ENCODE measurements at places on chromosomes 2 and 18.

- DNase-seq, result no peak
Observed at GRCh38 chr18:50218432-50219197, 23.7 kb upstream of the MYO5B start.

- DNase-seq, result no peak
Observed at GRCh38 chr18:3340682-3341097, 78.8 kb downstream of the MYL12B start.

- no peak for DNase-seq
Observed at GRCh38 chr2:186887107-186888090, 38.4 kb upstream of the ZSWIM2 start.

DNA sequence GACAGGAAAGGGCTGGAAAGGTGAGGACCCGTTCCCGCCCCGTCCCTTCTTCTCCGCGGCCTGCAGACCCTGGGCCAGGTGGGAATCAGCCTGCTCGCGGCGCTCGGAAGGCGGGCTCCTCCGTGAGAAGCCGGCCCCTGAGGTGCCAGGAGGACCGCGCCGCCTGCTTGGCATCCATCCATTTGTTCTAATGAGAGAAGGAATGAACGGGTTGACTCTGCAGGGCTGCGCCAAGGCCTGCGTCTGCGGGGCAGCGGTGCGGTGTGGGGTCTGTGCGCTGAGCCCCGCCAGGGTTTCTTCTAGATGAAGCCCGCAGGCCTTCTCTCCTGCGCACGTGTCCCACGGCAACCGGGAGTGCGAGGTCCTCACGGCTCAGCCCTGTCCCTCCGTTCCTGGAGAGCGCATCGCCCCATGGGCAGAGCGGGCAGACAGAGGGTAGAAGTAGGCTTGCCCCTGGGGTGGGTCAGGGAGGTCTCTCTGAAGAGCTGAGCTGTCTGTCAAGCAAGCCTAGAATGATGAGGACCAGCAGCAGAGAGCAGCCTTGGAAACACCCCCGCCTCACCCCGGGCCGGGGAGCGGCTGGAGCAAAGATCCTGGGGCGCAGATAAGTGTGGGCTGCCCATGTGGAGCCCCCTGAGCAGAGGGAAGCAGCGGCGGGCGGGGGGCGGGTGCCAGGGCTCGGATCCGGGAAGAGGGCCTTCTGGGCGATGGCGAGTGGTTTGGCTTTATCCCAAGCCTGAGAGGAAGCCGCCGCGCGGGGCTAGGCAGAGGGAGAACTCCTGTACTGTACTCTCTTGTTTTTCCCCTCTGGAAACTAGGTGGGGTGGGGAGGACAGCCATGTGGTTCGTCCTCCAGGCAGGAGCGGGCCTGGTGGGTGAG, 27.9 kb upstream of the HS6ST1 start:
- no peak for DNase-seq

DNA sequence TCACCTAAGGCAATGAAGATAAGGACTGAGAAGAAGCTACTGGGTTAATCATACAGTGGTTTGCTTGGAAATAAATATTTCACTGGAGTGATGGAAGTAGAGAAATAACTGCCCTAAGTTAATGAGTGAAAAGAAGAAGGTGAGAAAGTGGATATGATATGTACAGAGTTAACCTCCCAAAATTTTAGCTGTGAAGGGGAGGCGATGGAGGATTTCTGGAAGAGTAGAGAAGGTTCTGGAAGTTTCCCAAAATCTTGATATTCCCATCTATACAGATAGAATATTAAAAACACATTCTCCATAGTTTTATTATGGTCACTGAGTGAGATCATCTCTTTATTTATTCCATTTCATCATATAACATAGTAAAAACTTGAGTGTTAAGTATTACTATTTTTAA, 296.6 kb upstream of the RGPD4 start:
- no peak for DNase-seq

GRCh38 chr2:64035072-64035942, 16.1 kb upstream of the VPS54 start:
- no peak for DNase-seq

DNA sequence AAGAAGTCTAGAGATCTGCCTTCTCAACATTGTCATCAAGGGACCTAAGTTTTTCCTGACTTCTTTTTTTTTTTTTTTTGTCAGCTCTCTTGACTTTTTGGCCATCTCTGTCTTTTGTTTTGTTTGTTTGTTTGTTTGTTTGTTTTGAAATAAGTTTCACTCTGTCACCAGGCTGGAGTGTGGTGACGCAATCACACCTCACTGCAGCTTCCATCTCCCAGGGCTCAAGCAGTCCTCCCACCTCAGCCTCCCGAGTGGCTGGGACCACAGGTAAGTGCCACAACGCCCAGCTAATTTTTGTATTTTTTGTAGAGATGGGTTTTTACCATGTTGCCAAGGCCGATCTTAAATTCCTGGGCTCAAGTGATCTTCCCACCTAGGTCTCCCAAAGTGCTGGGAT, 5.6 kb upstream of the PUS10 start:
- no peak for DNase-seq

DNA sequence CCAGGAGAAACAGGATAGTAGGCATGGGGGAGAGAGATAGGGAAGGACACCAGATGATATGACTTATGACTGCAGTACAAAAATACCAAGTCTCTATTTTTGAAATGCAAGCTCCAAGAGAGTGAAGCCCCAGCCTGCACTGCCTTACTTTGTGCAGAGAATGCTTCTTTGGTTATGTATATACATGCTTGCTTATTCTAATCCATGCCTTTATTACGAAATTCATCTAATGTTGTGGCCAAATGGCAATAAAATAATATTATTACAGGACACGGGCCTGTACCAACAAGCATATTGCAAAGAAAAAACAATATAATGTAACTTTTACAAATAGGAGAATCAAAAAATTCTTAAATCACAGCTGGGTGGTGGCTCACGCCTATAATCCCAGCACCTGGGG, 110.8 kb downstream of the BCL11A start:
- no peak for DNase-seq

DNA sequence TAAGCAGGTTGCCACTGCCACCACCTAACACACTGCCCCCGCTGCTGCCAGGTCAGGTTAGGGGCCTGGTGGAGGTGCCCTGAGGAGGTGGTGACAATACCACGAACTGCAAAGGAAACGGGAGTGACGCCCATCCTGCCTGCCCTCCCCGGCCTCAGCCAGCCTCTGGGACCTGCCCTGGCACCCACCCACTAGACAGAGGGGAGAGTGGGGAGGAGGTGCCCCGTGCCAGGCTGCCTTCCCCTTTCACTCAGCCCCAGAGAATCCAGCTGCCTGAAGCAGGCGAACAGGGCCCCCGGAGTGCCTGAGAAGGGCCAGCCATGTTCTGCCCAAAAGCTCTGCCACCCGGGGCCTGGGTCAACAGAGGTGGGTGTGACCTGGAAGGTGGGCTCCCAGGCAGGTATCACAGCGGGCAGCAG, 44.5 kb upstream of the FOSL2 start:
- peak; percentile 15 for DNase-seq

DNA sequence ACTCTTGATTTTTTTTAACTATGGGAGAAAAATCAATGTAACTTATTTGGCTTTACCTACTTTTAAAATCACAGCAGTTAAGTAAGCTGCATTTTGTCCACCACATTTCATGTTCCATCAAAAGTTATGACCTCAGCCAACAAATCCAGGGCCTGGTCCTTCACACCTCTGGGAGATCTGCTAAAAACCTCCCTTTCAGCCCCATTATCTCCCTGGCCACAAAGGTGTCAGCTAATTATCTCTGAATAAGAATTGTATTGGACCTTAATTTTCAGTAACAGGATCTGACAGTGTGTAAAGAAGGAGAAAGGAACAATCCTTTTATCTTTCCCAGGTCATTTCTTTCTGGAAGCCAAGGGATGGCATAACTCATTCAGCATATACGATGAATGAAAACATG, 359.3 kb downstream of the TMEM182 start:
- no peak for DNase-seq

DNA sequence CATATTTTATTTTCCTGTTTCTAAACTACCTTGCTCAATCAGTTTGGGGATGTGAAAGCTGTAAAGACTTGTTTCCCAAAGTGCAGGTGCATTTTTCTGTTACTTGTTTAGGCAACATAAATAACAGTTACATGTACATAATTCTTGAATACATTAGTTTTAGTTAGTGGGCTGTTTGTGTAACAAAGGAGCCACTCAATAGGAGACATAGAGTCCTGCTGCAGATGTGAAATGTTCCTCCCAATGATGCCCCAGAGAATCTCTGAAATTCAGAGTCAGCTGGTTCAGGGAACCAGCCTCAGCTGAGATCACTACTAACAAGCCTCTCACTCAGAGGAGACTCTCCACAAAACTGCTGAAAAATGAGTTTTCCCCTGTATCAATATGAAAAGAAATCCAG, 91.5 kb upstream of the TWSG1 start:
- no peak for DNase-seq

DNA sequence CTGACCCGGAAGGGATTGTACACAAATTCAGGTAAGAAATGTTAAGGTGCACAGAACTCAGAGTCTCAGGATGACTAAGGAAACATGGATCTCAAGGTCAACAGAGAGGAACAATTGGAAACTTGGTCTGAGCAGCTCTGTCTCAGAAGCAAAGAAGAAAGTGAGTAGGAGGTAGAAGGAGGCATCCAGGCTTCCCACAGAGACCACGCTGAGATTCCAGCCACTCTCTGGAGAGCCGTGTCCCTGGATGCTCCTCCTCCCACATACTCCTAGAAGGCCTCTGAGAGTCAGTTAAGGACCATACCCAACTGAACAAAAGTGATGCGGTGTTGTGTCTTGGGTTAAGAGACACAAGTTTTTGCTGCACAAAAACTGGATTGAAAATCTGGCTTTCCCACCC, 8.6 kb upstream of the PLB1 start:
- no peak for DNase-seq

DNA sequence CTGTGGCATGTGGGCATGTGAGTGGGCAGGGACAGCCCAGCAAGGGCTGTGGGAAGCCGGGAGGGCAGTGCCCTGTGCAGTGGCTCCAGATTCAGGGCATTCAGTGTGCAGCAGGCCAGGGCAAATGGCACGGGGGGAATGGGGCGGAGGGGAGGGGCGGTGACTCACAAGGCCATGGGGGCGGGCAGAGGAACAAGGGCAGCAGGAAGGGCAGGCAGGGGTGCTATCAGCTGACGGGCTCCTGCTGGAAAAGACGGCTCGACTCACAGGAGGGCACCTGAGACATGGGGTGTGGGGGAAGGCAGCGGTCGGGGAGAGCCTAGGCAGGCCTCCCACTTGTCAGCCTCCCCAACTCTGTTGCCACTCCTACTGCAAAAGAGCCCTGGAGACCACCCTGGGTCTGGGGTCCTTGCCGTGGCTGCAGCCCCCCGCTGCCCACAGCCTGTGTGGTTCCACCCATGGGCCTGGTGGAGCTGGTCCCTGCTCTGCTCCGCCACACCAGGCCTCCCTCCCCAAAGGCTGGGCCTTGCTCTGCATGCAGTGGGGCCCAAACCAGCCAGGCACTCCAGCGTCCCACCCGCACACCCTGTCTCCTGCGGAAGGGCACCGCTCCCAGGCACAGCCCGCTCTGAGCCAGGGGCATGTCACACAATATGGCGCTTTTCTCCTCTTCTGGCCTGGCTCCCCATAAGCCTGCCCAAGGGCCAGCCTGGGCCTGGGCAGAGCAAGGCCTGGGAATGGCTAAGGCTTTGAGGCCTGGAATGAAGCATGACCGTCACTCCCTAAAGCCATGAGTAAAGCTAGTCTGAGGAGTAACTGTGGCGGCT, 25.9 kb downstream of the HS6ST1 start:
- no peak for DNase-seq

- no peak for DNase-seq
Observed at GRCh38 chr2:196584903-196585302, 54.6 kb upstream of the CCDC150 start.

DNA sequence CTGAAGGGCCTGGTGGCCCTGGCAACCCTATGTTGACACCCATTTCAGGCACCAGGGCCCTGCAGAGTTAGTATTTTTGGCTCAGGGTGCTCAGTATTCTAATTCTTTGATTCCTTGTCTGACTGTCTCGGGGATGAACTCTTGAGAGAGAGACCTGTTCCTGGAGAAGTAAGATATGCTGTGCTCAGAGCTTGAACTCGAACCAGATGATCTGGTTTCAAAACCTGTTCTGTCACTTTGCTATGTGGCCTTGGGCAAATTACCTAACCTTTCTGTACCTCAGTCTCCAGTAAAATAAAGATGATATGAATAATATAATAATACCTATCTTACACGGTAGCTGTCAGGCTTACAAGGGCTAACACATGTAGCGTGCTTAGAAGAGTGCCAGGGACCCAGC, 294.2 kb downstream of the DYSF start:
- DNase-seq, result no peak

GRCh38 chr2:162037028-162037795, 36.8 kb downstream of the DPP4 start:
- DNase-seq, result no peak

- DNase-seq, result no peak
Observed at GRCh38 chr18:76847916-76848315, 25.6 kb downstream of the ZNF236 start.

DNA sequence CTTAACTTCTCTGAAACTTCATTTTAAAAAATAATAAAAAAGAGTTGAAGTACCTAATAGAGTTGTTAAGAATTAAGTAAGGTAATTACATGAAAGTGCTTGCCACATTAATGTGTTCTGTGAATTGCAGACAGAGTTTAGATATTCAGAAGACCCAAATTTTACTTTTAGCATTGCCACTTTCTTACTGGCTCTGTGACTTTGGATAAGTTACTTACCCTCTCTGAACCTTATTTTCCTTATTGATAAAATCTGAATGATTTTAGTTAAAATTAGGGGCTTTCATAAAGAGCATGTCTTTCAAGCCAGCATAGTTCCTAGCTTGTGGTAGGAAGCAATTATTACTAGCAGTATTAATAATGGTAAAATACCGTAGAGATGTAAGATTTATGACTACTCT, 101.2 kb upstream of the CREB1 start:
- no peak for DNase-seq

DNA sequence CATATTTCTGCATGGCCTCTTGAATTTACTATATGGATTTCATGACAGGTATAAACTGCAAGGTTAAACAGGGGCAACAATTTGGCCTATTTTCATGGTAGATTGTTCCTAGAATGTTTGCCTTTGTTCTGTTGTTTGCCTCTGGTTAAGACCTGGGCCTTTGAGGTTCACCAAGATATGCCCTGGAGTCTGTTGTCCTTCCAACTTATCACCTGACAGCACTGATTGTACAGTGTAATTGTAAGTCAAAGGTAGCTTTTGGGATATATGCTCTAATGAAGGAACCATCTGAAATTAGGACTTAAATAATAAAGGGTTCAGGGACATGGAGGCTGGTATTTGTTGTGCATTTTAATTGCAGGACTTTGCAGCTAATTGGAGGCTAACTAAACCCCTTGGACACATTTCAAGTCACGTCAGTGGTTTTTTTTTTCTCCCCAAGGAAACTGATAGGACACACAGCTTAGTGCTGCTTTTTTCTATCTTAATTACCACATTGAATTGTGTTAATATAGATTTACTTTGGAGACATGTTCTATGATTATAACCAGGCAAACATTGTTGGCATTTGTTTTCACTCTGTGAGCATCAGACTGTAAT, 771.2 kb upstream of the LINC00305 start:
- no peak for DNase-seq

Measured in stimulated activated CD4-positive, alpha-beta T cell treated with anti-CD3 and anti-CD28 coated beads, Interleukin-15, amount 100 ng/mL, for 1 hour (primary cell).